Midbrain (tissue), 1 donor: ENCODE measurements at places on chromosomes 4 and X.

DNA sequence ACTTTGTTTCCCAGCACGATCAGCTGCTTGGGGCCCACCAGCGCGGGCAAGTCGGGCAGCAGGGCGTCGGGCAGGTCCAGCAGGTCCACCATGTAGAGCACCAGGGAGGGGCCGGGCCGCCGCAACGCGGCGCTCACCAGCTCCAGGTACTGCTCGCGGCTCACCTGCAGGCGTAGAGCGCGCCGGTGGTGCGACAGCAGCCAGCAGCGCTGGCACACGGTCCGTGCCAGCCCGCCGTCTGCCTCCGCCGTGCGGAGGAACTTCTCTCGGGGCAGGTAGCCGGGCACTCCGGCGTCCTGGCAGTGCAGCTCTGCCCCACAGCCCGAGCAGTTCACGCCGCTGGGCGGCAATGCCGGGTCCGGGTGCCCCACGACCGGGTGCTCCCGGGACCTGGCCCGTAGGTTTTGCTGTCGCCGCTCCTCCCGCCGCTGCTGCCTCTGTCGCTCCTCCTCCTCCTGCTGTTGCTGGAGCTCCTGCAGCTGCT is 527 bp downstream of the NOA1 start:
- DNase-seq: peak; percentile 52

DNA sequence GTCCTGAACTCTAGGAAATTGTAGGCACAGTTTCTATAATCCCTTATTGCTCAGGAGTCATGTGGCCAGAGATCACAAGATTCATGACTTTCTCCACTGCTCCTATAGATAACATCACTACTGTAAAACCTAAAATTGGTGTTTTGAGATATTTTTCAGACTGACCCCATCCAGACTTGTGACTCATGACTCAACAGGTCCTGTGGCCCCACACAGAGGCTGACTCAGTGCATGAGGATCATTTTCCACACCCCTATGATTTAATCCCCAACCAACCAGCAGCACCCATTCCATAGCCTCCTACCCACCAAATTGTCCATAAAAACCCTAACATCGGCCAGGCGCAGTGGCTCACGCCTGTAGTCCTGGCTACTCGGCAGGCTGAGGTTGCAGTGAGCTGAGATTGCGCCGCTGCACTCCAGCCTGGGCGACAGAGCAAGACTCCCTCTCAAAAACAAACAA is 13.2 kb upstream of the XIAP start:
- no peak for DNase-seq

DNA sequence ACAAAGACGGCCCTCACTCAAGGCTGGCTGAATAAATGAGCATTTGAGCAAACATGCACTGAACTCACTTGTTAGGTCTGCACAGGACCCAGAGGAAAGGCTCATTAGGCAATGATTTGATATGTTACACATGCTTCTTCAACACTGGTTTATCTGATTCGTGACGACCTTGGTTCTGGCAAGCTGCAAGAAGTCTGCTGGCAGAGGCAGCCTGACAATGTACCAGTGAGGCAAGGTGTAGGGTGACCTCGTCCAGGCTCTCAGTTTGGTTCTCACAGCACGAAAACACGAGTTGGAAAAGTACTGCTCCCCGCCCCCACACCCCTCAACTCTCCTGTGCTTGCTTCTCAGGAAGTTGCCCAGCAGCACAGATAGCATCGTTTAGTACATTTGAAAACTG is 63.1 kb upstream of the CITED1 start:
- DNase-seq: no peak

DNA sequence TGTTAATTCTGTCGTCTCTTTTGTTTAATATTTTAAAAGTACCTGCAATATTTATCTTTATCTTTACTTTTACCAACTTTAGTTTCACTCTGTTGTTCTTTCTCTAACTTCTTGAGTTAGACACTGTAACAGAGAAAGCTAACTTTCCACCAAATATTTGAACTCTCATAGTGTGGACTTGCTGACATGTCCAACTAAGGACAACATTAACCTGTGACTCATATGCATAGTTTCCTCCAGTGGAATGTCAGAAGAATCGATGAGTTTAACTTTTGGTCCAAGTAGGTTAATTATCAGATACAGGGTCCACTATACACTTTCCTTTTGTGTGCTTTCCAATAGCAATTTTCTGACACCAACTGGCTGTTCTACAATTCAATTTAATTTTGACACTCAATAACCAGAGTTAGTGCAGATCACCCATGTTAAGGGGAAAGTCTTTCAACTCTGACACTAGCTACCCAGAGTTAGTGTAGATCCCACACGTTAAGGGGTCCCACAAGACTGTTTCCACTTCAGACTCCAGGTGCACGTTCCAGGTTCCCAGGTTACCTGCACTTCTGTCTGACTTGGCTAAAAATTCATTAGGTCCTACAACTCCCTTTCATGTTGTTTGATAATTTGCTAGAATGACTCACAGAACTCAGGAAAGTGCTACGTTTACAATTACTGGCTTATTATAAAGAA is 559.0 kb upstream of the AMOT start:
- no peak for DNase-seq

GRCh38 chr4:44425614-44426208 is 22.9 kb downstream of the KCTD8 start:
- peak; percentile 44 for DNase-seq

GRCh38 chr4:6270636-6271121 is 1.0 kb downstream of the WFS1 start:
- no peak for DNase-seq

- no peak for DNase-seq
These were observed 644.7 kb upstream of the PCDH10 start for GRCh38 chr4:132504438-132504837.

- peak; percentile 57 for DNase-seq
These were observed 9.2 kb upstream of the FAM53A start for GRCh38 chr4:1693131-1693896.

DNA sequence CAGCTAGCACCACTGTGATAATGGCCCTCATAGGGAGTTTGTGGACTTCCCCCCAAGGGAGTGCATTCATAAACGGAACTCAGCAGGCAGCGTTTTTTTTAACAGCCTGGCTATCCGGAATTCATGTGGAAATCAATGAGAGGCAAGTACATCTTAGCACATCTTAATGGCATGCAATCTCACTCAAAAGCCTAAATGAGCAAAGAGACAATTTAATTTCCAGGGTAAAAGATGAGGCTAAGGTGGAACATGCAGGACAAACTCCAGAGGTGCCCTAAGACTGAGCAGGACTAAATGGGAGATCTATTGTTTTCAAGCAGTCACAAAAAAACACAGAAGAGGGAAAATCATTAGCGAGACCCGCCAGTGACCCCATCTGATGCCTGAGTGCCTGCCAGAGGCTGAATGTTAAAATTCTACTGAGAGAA is 243.5 kb upstream of the KCNIP4 start:
- DNase-seq: no peak

DNA sequence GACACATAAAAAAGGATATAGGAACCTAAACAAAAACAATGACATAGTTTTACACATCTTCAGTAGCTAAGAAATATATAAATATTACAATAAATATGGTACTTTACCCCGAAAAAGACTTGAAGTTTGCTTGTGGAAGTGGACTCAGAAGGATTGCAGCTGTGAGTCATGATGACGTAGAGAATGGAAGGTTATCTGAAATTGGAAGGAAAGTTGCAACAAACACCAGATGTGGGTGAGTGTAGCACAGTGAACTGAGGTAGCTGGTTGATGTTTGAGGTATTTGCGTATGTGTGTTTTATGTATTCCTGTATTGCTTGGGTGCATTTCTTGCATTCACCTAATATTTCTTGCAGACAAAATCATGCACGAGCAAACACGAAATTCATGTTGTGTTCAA is 113.0 kb downstream of the ARX start:
- no peak for DNase-seq

DNA sequence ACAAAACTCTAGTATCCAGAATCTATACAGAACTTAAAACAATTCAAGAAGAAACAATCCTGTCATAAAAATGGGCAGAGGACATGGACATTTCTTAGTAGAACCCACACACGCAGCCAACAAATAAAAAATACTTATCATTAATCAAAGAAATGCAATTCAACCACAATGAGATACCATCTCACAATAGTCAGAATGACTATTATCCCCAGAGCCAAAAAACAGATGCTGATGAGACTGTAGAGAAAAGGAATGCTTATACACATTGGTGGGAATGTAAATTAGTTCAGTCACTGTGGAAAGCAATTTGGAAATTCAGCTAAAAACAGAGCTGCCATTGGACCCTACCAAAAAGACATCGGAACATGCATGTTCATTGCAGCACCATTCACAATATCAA is 37.9 kb downstream of the RAB40AL start:
- no peak for DNase-seq

- DNase-seq: no peak
These were observed 14.2 kb upstream of the HERC5 start for GRCh38 chr4:88442689-88443191.

GRCh38 chrX:2664502-2664901 is 26.6 kb upstream of the CD99 start:
- DNase-seq: no peak

DNA sequence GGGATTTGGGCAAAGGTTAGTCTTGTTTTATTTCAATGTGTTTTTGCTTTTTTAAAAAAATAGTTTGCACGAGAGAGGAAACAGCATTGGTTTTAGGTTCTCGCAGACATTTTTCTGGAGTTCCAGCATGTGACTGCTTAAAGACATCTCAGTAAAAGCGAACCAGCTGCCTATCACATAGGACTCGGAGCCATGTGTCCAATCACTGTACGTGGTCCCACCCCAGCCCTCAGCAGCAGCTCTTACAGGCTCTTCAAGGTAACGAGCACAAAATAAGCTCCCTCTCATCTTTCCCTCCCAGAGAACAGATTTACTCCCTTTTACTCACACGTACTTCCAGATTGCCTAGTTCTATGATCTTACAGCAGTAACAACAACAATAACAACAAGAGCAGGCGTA is 68.7 kb downstream of the MCF2 start:
- DNase-seq: peak; percentile 5

- DNase-seq: no peak
These were observed 182.8 kb downstream of the PDGFC start for GRCh38 chr4:156788782-156789181.

DNA sequence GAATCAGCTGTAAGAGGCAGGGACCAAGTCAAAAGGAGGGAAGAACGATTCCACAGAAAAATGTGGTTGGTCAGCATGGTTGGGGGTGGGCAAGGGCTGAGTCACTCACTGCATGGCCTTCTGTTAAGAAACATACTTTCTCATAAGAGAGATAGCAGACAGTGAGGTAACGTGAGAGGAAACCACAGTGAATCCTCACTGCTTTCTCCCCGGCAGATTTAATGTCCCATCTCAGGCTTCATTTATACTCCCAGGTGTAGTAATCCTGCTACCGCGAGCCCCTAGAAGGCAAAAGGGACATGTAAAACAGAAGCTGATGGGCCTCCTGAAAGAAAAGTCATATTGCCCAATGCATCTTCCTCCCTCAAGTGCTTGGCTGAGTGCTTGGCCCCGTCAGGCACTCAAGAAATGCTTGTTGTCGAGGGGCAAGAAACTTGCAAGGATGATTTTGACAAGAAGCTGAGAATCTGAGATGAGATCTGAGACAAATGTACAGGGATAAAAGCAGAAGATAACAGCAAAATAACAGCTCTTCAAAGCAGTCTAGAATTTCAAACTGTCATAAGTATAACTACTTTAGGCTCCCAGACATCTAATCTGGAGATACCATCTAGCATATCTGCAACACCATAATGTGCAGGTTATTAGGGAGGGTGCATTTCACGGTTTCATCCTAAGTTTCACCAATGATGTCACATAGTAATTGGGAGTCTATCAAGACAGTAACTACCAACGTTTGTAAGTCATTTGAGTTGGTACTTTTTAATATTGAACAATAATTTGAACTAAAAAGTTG is 40.2 kb downstream of the SH3KBP1 start:
- DNase-seq: no peak

DNA sequence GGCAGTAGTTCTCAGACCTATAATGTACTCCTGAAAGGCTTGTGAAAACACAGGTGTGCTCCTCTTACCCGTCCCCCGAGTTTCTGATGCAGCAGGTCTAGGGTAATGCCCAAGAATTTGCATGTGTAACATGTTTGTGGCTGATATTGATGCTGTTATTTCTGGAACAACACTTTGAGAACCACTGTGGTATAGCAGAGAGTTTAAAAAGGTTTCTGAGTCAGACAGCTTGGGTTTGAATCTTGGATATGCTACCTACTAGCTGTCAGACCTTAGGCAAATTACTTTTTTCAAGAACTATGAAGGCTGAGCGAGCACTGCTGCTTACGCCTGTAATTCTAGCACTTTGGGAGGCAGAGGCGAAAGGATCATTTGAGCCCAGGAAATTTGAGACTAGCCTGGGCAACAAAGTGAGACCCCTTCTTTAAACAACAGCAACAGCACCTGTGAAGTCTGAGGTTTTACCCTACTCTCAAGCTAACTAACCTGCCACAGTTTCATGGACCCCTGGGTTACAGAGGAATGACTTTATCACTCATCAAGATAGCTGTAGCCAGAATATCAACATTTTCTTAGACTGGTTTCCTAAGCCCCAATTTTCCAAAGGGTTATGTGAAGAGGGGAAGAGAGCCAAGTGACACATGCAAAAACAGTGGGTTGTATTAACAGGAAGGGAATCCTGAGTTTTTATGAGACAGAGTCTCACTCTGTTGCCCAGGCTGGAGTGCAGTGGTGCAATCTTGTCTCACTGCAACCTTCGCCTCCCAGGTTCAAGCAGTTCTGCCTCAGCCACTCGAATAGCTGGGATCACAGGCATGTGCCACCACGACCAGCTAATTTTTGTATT is 5.1 kb downstream of the AFF1 start:
- no peak for DNase-seq

DNA sequence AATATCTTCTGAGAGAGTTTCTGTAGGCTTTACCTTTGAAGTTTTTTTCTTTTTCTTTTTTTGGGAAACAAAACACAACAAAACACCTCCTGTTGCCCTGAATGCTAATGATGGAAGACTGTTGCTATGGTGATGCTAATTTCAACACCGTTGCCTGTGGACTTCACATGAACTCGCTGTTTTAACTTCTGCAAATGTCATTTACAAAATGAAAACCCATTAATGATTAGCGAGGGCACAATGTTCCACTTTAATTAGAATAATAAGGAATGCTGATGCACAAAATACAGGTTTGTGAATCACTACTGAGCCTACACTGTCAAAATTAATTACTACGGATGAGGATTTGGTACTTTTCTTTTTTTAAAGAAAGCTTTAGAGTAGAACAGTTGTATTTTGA is 227.1 kb upstream of the FTHL17 start:
- no peak for DNase-seq

DNA sequence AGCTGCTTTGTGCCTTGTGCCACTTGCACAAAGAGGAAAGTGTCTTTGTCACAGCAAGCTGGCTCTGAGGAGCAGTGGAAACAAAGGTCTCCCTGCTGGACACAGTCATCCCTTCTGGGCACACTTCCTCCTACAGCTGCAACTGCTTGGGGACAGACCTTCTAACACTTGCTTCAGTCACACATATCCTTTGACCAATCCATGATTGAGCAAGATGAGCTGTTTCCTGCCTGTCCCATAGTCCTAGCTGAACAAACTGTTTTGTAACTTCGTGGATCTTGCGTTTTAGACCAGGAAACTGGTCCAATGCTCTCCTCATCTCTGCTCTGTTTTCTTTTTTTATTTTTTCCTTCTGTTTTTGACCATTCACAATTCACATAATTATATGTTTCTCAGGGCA is 98.5 kb downstream of the RRAGB start:
- no peak for DNase-seq
